Muscle of leg (tissue), 16 donors: ENCODE measurements at places on chromosomes 1 and 21. TPM values are rescaled to one million over a fixed set of nuclear protein-coding genes. Genes with fewer than 3 reads are reported as not detected.

The KIF26B gene
- 0.89 TPM for total RNA-seq

The POLR3C gene
- 19.8 TPM for total RNA-seq

The DNALI1 gene
- total RNA-seq: 8.2 TPM

The SYPL2 gene
- total RNA-seq: 57.3 TPM

The FUCA1 gene
- 20.4 TPM for total RNA-seq

The CCDC24 gene
- total RNA-seq: 0.98 TPM

The LCE1E gene
- not detected for total RNA-seq

The SLAMF8 gene
- 0.27 TPM for total RNA-seq

The OLIG2 gene
- 0.04 TPM for total RNA-seq

The MASP2 gene
- not detected for total RNA-seq

The PLXNA2 gene
- total RNA-seq: 17.8 TPM

The RGS13 gene
- 0.89 TPM for total RNA-seq

The AMPD1 gene
- 49.3 TPM for total RNA-seq

DNA sequence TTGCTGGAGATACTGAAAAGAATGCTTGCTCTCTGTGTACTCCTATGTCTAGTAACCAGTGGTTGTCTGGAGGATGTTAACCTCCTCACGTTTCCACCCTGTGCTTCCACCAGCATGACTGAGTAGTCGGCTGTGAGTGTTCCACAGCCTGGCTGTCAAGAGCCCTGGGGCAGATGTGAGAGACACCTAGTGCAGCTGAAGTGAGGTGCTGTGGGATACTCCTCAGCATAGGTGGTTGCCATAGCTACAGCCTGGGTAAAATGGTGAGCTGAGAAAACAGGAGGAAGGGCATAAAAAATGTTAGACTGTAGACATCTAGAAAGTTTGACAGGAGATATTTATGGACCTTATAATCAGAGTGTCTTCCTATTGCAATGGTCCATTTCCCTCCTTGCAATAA is 15.8 kb downstream of the IVL start:
- DNase-seq: no peak

GRCh38 chr1:75171876-75172275 is 37.7 kb downstream of the LHX8 start:
- peak; percentile 24 for DNase-seq

DNA sequence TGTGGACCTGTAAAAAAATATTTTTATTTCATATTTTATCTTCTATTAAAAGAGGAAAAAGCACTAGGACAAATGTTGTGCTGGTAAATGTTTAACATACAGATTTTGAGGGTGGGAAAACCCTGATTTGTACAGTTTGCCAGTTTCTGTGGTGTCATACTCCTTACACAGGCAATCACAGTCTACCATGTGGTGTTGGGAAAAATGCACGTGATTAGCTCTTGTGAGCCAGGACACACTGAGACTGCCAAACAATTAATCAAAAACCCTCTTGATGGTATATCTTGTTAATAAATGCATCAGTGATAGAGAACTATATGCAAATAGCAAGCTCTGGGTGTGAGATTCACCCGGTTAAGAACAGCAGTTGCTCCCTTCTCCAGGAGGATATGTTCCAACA is 136.5 kb upstream of the ZC3H11B start:
- DNase-seq: no peak

- DNase-seq: no peak
Observed at GRCh38 chr1:30474818-30475200, 248.6 kb downstream of the MATN1 start.

DNA sequence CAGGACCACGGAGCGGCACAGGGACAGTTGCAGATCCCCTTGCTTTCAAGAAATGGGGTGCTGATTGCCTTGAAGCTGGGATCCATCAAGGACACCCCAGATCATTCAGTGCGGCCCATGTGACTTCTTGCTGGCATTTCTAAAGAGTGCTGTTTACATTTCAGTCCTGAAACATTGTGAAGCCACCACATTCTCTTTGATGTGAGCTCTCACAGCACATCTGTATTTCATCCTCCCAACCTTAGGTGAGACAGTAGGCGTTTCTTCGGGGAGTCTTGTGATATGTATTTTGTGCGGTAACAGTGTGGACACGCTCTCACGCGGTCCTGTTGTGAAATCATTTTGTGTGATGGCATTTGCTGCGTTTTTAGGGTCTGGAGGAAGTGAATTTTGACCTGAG is 57.2 kb downstream of the CACHD1 start:
- no peak for DNase-seq

DNA sequence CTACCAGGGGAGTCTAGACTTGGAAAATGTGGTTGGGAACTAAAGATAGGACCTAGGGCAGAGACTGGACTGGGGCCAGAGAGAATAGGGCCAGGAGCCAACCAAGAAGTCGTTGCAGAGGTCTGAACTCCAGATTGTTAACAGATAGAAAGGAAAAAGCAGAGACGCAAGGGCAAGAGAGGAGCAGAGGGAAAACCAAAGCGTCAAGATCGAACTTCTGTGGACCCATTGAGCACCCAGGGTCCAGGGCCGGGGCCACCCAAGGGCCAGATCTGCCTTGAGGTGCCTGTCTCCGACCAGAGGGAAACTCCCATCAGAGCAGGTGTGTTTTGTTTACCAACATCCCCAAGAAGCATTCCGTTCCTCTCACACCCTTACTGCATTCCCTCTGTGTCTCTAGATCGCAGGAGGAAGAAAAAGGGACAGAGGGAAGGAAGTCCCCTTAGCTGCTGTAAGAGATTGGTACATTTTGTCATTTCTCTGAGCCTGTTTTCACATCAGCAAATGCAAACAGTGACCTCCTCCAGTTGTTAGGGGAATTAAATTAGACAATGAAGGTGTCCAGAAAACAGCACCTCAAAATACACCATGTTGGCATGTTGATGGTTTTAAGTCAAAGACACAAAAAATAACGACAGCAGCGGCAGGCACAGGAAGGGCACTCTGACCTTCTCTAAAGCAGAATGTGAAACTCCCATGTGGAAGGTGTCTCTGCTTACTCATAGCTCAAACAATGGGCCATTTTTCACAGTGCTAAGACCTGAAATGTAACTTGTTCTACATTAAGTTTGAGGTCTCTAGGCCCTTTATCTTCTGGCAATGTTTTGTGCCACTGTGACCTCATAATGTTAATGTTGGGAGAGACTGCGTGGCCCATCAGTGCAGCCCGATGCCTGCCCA is 105.8 kb upstream of the RAB4A start:
- DNase-seq: no peak

GRCh38 chr1:6006882-6007281 is 14.7 kb upstream of the NPHP4 start:
- no peak for DNase-seq

- no peak for DNase-seq
Observed at GRCh38 chr1:56411484-56412180, 167.7 kb downstream of the PLPP3 start.

GRCh38 chr1:145992502-145992936 is 3.9 kb downstream of the TXNIP start:
- no peak for DNase-seq

DNA sequence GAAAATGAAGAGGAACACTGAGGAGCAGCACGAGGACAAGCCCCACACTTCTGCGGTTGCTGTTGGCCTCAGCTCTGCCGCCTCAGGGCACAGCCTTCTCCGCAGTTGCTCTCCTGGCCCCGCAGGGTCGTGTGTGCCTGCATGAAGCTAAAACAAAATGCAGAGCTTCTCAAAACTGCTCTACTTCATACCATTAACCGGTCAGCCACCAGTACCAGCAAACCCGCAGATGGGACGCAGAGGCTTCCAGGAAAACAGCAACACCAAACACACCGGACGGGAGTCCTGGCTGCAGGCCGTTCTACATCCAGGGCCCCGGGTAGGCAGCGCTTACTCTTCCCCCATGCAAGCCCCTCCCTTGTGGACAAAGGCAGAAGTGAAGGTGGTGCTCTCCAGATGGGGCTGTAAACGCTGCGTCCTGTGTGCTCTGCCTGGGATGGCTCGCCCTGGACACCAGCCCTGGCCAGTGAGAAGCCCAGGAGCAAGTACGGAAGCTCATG is 7.1 kb upstream of the C1orf159 start:
- peak; percentile 8 for DNase-seq

DNA sequence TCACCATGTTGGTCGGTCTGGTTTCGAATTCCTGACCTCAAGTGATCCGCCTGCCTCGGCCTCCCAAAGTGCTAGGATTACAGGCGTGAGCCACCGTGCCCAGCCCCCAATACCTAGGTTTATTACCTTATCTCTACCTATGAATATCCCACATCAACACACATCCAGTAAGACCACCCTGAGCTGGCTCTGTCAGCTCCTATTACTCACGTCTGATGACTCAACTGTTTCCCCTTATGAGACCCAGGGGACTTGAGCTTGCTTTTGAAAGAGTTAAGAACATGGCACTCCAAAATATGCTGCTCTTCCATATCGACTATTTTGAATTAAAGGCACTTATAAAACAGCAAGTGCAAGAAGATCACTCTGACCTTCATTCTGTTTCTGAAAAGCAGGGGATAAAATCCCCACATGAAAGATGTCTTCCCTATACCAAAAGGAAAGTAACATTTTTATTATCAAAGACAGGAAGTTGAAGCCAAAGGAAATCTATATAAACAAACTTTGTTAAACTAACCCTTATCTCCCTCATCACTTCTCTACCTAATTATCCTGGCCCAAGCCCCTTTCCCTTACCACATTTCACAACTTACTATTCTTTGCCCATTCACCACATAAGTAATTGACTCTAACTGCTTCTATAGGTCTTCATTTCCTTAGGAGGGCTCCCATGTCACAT is 41.3 kb upstream of the OSBPL9 start:
- DNase-seq: no peak

- peak; percentile 75 for DNase-seq
Observed at GRCh38 chr1:165257969-165258459, 98.5 kb downstream of the LMX1A start.

DNA sequence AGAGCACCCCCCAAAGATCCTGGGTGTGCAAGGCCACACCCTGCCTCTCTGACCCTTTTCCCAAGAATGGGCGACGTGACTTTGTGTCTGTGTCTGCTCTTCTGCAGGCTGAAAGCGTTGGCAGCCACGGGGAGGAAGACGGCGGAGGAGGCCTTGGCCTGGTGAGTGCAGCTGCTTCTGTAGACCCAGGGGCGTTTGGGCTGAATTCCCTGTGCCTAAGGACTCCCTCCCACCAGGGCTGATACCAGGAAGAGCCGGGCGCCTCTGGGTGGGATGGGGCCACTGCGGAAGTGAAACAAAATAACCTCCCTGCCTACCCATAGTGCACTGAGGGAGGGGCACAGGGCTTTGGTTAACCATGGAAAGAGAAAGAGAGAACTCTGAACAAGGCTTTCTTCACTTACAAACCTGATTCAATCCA is 2.5 kb downstream of the UBASH3A start:
- DNase-seq: no peak

DNA sequence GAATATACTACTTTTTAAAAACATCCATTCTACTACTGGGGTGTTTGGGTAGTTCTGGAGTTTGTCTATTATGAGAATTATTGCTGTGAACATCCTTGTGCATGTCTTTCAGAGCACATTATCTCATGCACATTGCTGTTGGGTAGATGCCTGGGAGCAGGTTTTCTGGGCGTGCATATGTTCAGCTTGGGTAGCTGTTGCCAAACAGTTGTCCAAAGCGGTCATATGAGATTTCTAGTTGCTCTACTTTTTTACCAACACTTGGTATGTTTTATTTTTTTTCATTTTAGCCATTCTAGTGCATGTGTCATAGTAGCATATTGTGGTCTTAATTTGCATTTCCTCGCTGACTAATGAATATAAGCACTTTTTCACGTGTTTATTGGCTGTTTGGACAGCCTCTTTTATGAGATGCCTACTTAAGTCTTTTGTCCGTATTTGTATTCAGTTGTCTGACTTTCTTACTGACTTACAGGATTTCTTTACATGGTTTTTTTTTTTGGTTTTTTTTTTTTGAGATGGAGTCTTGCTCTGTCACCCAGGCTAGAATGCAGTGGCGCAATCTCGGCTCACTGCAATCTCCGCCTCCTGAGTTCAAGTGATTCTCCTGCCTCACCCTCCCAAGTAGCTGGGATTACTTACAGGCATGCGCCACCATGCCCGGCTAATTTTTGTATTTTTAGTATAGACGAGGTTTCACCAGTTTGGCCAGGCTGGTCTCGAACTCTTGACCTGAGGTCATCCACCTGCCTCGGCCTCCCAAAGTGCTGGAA is 18.1 kb downstream of the ZDHHC18 start:
- DNase-seq: peak; percentile 53

GRCh38 chr1:225410036-225410435 is 17.8 kb downstream of the LBR start:
- no peak for DNase-seq

- no peak for DNase-seq
Observed at GRCh38 chr1:204435381-204435831, 23.8 kb upstream of the PPP1R15B start.

- no peak for DNase-seq
Observed at GRCh38 chr21:33055991-33056390, 13.9 kb upstream of the OLIG1 start.

- DNase-seq: no peak
Observed at GRCh38 chr1:153470707-153471106, 10.3 kb upstream of the S100A7 start.

GRCh38 chr1:212520299-212520698 is 87.6 kb downstream of the NENF start:
- DNase-seq: no peak

GRCh38 chr1:213983493-213984386 is 4.0 kb upstream of the PROX1 start:
- DNase-seq: no peak
